Brain pericyte (primary cell): ENCODE measurements at places on chromosomes 6 and 20.

- DNase-seq, result no peak
Measured at GRCh38 chr6:16697437-16698161, 63.7 kb downstream of the ATXN1 start.

DNA sequence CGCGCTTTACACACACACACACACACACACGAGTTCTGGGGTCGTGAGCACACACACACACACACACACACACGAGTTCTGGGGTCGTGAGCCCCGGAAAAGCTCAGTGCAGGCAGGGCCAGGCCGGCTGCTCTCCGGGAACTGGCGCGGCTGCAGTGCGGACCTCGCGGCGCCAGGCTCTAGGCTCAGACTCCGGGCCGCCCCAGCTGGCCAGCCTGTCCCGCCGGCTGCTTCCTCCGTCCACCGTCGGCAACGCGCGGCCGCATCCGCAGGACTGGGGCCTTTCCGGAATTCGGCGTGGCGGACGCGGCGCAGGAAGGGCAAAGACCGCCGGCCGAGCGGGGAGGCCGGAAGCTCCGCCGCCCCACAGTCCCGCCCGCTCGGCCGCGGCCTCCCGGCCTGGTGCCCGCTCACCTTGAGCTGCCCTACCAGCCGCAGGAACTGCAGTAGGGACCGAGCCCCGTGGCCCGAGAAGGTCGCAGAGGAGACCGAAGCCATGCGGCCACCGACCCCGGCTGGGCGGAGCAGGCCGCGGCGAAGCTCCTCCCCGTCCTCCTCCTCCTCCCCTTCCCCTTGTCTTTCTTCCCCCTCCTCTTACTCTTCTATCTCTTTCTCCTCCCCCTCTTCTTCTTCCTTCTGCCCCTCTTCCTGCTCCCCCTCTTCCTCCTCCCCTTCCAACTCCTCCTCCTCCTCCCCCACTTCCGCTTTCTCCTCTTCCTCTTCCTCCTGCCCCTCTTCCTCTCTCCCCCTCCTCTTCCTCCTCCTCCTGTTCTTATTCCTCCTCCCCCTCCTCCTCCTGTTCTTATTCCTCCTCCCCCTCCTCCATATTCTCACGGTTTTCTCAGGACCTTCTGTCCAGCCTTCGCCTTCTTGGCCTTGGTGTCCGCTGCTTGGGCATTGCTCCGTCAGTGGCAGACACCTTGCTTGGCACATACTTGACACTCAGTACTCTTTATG, at the start of gene HDDC2:
TSS of gene HDDC2 (minus strand) at position 533 of the 957 bp plus-strand sequence. CDS start at position 498, 35 bp downstream.
- DNase-seq, result no peak

DNA sequence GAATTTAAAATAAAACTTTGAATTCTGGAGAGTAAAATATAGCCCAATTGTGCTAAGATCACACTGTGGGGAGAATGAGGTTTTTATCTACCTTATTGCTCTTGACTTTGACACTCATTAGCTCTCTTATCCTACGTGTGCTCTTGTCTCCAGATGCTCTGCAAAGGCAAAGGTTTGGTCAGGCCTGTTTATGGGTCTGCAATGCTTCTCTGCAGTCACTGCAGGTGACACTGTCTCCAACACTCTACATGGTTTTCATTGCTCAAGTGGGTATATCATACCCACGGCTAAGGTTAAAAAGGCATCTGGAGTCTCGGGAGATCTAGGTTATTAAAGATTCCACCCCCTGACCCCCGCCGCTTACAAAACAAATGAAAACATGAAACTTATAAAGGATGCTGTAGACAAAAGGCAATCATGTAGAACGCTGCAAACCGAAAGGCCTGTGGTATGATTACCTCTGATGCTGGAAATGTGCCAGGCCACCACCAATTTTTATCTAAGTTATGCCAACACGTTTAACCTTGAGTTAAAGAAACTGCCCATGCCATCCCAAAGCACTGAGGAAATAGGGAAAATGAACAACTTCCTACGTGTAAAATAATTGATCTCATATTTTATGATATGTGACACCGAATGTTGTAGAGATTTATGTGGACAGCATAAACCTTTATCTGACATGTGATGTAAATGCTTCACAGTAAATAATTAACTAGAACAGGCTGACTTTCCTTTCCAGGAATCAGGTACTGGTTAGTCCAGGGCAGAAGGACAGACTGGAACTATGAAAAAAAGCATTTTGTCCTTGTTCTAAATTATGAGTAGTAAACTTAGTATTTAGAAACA, 238.2 kb upstream of the NOX3 start:
- no peak for DNase-seq

- DNase-seq, result no peak
Measured at GRCh38 chr6:49556429-49556837, 6.0 kb downstream of the C6orf141 start.

DNA sequence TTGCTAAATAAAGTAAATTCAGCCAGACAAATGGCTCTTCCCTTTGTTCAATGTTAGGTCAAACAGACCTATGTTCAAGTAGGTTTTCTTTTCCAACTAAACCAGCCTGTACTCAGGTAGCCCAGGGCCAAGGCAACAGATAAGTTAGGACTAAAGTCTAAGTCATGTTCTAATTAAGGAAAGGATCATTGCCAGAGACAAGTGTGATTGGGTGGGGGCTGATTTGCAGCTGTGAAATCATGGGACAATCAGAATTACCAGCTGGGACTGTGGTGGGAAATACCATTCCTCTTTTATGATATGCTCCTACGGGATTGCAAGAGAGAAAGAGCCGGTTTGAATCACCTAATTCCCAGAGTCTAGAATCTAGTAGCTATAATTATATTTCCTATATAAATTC, 4.2 kb upstream of the FBXO30 start:
- no peak for DNase-seq

DNA sequence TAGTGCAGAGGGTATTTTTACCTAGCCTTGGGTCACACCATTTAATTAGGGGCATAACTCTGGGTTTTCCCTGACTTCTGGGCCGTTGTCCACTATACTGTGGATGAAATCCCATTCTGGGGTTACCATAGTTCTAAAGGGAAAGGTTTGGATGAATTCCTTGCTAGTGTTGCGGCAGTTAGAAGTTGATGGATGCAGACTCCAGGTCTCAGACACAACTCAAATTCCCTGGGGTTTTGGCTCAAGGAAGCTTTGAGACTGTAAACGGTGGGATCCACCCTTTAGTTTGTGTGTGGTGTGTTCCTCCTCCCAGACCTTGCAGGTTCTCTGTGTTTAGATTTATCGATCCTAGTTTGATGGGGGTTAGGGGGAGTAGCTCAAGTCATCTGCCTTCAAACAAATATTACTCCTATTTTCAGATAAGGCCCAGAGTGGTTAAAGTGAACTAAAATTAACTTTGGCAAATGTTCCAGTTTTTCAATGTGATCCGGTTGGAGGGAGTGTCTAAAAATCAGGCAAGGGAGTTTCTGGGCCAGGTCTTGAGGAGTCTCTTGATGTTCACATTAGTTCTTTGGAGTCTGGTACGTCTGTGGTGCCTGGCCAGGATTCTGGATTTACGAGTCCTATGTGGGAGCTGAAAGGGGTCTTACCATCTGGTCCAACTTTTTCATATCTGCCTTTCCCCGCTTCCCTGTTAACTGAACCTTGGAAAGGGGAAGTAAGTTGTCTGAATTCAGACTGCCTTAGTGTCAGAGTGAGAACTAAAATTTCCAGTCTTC, 1.5 kb downstream of the RALY start:
- no peak for DNase-seq

GRCh38 chr20:22489626-22490286, 94.6 kb downstream of the FOXA2 start:
- no peak for DNase-seq

- no peak for DNase-seq
Measured at GRCh38 chr20:48880981-48881657, 40.4 kb upstream of the ARFGEF2 start.

GRCh38 chr6:1502041-1502440, 107.7 kb upstream of the FOXC1 start:
- DNase-seq, result no peak

GRCh38 chr6:43951063-43951755, 176.0 kb downstream of the MRPL14 start:
- DNase-seq, result no peak

DNA sequence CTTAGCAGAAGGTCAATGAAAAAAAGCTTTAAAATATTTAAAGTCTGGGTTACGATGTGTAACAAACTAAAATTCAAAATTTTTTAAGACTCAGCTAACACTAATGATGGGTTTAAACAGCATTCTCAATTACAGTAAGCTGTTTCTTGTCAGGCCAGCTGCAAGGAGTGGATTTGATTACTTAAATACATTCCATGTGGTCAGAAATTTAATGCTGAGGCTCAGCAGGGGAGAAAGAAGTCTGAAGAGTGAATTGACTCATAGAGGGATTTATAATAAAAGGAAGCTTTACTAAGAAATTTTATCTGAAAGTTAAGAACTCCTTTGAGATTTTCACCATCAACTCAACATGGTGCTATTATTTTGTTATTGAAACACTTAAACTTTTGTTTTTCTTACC, 398.6 kb downstream of the KHDRBS2 start:
- DNase-seq, result no peak

GRCh38 chr20:46939031-46939965, 44.7 kb downstream of the EYA2 start:
- DNase-seq, result no peak

GRCh38 chr6:73671911-73672685, 18.3 kb upstream of the SLC17A5 start:
- DNase-seq, result no peak

- DNase-seq, result no peak
Measured at GRCh38 chr20:58481481-58482021, 33.6 kb downstream of the APCDD1L start.

GRCh38 chr20:10631126-10631525, 42.7 kb downstream of the JAG1 start:
- no peak for DNase-seq

GRCh38 chr20:12305188-12305950, 387.7 kb downstream of the BTBD3 start:
- DNase-seq, result no peak

GRCh38 chr6:118932421-118932820, 2.5 kb downstream of the MCM9 start:
- DNase-seq, result no peak

DNA sequence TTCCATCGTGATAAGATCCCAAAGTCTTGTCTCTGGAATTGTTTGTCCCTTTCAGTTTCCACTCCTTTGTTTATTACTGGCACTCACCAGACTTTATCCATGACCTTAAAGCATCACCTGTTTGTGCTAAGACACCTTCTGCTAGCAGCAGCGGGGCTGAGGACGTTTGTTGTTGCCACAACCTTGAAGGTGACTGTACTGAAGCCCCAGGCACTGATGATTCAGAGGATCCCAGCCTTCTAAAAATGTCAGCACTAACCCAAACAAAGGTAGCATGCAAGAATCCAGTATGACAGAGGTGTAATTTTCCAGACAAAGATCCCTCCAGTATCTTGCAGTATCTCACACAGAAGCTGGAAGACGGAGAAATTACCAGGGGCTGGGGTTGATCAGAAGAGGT, 28.9 kb upstream of the SMIM8 start:
- no peak for DNase-seq

DNA sequence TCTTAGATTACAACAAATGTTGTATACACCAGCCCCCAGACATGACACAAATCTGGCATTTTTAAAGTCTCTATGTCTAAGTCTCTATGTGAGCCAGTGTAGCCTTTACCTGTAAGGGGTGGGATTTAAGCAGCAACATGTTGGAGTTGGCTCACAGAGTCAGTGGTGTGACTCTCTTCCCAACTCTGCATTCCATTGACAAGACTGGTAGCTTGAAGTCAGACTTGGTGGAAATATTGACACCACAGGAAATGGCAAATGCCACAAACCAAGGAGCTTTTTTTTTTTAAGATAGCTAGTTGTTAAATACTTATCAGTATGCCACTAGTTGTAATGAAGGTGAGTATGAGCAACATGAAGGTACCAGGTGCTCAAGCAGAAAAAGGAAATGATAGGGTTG, 103.1 kb upstream of the SMLR1 start:
- DNase-seq, result no peak
